Right cardiac atrium (tissue), 5 donors: ENCODE measurements at places on chromosomes 6 and 20.

GRCh38 chr6:132199343-132199742 is 201.9 kb downstream of the MOXD1 start:
- DNase-seq, result no peak

- no peak for DNase-seq
These were observed 395.3 kb upstream of the BTBD3 start for GRCh38 chr20:11522366-11522741.

GRCh38 chr6:106084106-106084988 is 1.8 kb upstream of the PRDM1 start:
- no peak for DNase-seq

DNA sequence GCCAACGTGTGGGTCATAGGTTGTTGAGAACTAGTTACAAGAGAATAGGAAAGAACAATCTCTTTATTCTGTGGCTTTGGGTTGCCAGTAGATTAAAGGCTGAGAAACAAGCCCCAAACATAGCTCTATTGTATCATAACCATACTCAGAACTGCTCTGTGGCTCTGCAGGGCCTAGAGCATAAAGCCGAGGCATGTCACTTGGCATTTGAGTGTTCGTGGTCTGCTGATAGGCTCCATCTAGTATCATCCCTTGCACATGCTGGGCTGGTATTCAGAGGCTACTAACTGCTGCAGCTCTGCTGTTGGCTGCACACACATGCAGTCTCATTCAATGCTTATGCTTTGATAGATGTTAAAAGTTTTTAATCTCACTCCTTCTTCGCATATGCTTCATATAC is 157.9 kb downstream of the OGFRL1 start:
- no peak for DNase-seq

GRCh38 chr20:44407402-44408184 is 52.1 kb downstream of the HNF4A start:
- DNase-seq, result no peak

- no peak for DNase-seq
These were observed 114.9 kb upstream of the DST start for GRCh38 chr6:56757588-56757984.
